Stimulated activated CD4-positive, alpha-beta T cell treated with anti-CD3 and anti-CD28 coated beads, Interleukin-4, amount 100 ng/mL, for 4 hours (primary cell): ENCODE measurements at places on chromosomes 3 and 15.
A peak's percentile ranks its signal among the peaks of the same experiment; 100 is the strongest.

- DNase-seq, result no peak
These were observed 96.0 kb downstream of the GTPBP8 start for GRCh38 chr3:113086560-113087461.

GRCh38 chr3:47419083-47420043, 38.5 kb downstream of the PTPN23 start:
- no peak for DNase-seq

- no peak for DNase-seq
These were observed 110.5 kb upstream of the ADAMTS9 start for GRCh38 chr3:64798316-64798715.

GRCh38 chr3:108099679-108100428, 9.0 kb upstream of the CD47 start:
- DNase-seq, result no peak

GRCh38 chr3:33668618-33669017, 49.4 kb downstream of the CLASP2 start:
- no peak for DNase-seq

DNA sequence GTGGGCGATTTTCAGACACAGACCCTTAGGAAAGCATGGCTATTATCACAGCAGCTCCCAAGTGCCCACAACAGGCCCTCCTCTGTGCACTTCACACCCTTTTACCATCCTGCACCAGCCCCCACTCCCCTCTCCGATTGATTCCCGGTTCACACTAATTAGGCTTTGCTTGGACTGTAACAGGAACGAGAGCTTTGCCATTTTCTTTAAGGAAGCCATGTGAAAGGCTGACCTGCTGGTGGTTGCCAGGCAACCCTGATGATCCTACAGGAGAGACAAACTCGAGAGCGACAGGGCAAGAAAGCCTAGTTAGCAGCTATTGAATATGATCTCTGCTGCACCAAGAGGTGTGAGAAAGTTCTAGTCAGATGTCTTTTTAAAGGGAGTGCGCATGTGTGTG, 28.2 kb upstream of the DET1 start:
- no peak for DNase-seq

DNA sequence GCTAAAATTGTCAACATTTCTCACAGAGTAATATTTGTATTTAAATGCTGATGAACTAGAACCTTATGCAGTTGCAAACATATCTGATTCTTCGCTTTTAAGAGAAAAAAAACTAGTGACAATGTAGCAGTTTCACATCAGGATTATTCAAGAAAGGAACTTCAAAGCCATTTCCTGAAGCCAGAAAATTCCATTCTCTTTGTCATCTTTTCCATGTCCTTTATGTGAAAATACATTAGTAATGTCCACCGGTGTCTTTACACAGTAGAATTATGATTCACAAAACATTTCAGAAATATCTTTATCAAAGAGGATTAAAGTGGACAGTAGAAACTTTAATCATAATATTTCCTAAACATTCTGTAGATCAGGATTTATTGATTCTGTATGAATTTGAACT, 12.7 kb upstream of the LXN start:
- DNase-seq, result no peak

DNA sequence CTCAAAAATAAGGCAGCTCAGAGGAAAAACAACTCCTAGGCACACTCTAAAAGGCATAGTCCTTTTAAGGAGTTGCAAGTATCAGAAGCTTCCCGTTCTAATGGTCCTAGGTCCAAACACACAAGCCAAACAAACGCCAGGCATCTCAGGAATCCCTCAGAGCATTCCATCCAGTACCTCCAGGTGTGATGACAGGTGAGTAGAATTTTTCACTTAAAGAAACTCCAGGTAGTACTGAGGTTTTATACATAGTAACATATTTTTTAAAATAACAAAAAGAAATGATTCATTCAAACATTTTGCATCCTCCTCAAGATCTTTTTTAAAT, 1092.3 kb downstream of the TUSC7 start:
- no peak for DNase-seq

DNA sequence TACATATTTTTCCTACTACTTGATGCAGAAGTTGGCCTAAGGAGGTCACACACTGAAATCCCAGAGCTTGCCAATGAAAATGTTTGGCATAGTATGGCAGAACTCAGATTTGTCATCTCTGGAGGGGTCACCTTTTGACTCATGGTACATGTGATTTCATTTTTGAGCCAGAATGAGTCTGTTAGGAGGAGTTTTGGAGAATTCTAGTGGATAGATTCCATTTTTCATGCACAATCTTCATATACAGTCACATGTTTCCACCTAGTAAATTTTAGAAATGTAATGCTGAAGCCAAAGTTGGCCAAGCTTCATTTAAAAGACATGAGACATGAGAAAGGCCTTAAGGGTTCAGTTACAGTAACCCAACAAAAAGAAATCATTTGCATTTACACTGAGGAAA, 97.8 kb upstream of the IGSF10 start:
- DNase-seq, result no peak

GRCh38 chr3:107824822-107825371, 265.9 kb downstream of the CD47 start:
- DNase-seq, result no peak

- DNase-seq, result no peak
These were observed 2.6 kb downstream of the LRRC3B start for GRCh38 chr3:26625187-26625586.

GRCh38 chr3:59433546-59433945, 383.7 kb upstream of the CFAP20DC start:
- no peak for DNase-seq

- no peak for DNase-seq
These were observed 88.6 kb downstream of the P3H2 start for GRCh38 chr3:190031887-190032752.

- no peak for DNase-seq
These were observed 604 bp downstream of the ISL2 start for GRCh38 chr15:76337059-76337695.

- peak; percentile 22 for DNase-seq
These were observed 777 bp downstream of the GPR160 start for GRCh38 chr3:170038434-170039110.

GRCh38 chr3:169769287-169770181, at the start of gene ACTRT3:
Gene ACTRT3 (minus strand): TSS chr3:169769561. CDS start chr3:169769520, 41 bp downstream.
- peak; percentile 54 for DNase-seq

GRCh38 chr3:178001670-178002101, 534.5 kb upstream of the KCNMB2 start:
- DNase-seq, result no peak

GRCh38 chr3:161403251-161403650, 31.9 kb upstream of the SPTSSB start:
- DNase-seq, result no peak

- no peak for DNase-seq
These were observed 77.8 kb downstream of the VGLL3 start for GRCh38 chr3:86913160-86913559.

- DNase-seq, result no peak
These were observed 649.2 kb downstream of the TUSC7 start for GRCh38 chr3:117358717-117359314.

DNA sequence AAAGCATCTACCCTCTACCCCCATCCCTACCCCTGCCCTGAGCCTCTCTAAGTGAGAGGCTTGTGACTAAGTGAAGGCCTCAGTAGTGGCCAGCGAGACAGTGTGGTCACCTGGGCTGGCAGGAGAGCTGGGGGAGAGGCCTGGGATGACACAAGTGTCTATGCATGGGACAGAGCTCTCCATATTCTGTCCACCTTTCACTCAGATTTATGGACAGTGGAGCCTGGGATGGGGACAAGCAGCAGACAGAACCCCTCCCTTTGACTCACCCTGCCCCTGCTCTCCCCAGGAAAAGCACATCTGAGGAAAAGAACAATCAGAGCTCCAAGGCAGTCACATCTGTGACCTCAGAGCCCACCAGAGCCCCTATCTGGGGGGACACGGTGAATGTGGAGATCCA, 26.0 kb downstream of the CCDC33 start:
- no peak for DNase-seq

DNA sequence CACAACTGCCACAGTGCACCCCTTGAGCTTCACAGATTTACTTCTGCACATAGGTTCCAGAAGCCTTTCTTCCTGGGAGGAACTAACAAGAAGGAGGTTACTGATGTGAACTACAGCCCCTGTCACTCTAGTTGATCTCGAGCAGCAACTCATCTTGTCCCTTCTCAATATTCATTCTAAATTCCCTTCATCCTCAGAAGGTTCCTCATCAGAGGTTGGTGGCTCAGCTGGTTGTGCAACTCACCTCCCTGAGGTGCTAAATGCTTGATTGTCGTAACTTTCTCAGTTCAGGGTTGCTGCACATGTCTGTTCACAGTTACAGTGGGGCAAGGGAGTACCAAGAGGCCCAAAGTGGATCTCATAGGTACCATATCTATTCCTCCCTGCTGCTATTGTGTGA, 5.7 kb upstream of the A4GNT start:
- DNase-seq, result no peak

GRCh38 chr3:128547368-128547987, 54.5 kb upstream of the GATA2 start:
- no peak for DNase-seq
